ENCODE measurements at places on chromosomes 6 and 20. TPM values are rescaled to one million over a fixed set of nuclear protein-coding genes. Genes with fewer than 3 reads are reported as not detected.

The TXLNB gene
- total RNA-seq = not detected

The KCNK15 gene
- total RNA-seq = 0.23 TPM

The ASIP gene
- total RNA-seq = not detected

The PKHD1 gene
- not detected for total RNA-seq

The TBX18 gene
- total RNA-seq = 18.9 TPM

The PRND gene
- not detected for total RNA-seq

The TEAD3 gene
- 7.3 TPM for total RNA-seq

The FAM209B gene
- 0.33 TPM for total RNA-seq

The ACTL10 gene
- not detected for total RNA-seq

The SLC22A1 gene
- total RNA-seq = 2.0 TPM

The KIF6 gene
- total RNA-seq = 0.25 TPM

The IYD gene
- total RNA-seq = 0.01 TPM

The NKX2-4 gene
- not detected for total RNA-seq

The NEDD9 gene
- 56.4 TPM for total RNA-seq

The EDN1 gene
- 37.5 TPM for total RNA-seq

The HLA-DPB1 gene
- total RNA-seq = not detected

The GGTLC1 gene
- total RNA-seq = not detected

The NKAPL gene
- total RNA-seq = not detected

The BHLHE23 gene
- not detected for total RNA-seq

The AKAP12 gene
- 196 TPM for total RNA-seq

The MAP3K7 gene
- total RNA-seq = 13.1 TPM

The SEL1L2 gene
- not detected for total RNA-seq

The DACT2 gene
- 0.06 TPM for total RNA-seq

The GSS gene
- total RNA-seq = 55.4 TPM

The RNF217 gene
- 7.3 TPM for total RNA-seq

The DLL1 gene
- 0.37 TPM for total RNA-seq

The PNPLA1 gene
- total RNA-seq = not detected

The DEF6 gene
- total RNA-seq = not detected

The TP53TG5 gene
- total RNA-seq = not detected

The HLA-DRB1 gene
- not detected for total RNA-seq

The COX7A2 gene
- total RNA-seq = 295 TPM

The MACROD2 gene
- 0.34 TPM for total RNA-seq

The ABHD16B gene
- total RNA-seq = not detected

The ANKRD66 gene
- total RNA-seq = not detected

The NMBR gene
- total RNA-seq = not detected

The TTI1 gene
- total RNA-seq = 22.3 TPM

The TULP4 gene
- total RNA-seq = 7.5 TPM

The PTPN1 gene
- 52.8 TPM for total RNA-seq

The BPI gene
- total RNA-seq = not detected

The FAM83D gene
- total RNA-seq = 70.7 TPM

The RNGTT gene
- 6.7 TPM for total RNA-seq

The GNMT gene
- total RNA-seq = 0.09 TPM

The SIGLEC1 gene
- total RNA-seq = 0.02 TPM

The ADGRB3 gene
- total RNA-seq = not detected

The R3HDML gene
- 0.13 TPM for total RNA-seq

The MAVS gene
- total RNA-seq = 18.4 TPM

The CDH4 gene
- 6.0 TPM for total RNA-seq

The TGM3 gene
- total RNA-seq = 0.05 TPM

The MDC1 gene
- 15.8 TPM for total RNA-seq

The FAM83B gene
- 0.02 TPM for total RNA-seq

The SPTLC3 gene
- total RNA-seq = 0.02 TPM

The PIGT gene
- total RNA-seq = 96.5 TPM

The VSTM2L gene
- 27.9 TPM for total RNA-seq

The MOCS1 gene
- 2.2 TPM for total RNA-seq

The CD93 gene
- total RNA-seq = not detected

The SRMS gene
- total RNA-seq = 0.25 TPM

The ECT2L gene
- not detected for total RNA-seq

The BEND3 gene
- total RNA-seq = 2.9 TPM
